ENCODE measurements at places on chromosomes 5 and 9.

DNA sequence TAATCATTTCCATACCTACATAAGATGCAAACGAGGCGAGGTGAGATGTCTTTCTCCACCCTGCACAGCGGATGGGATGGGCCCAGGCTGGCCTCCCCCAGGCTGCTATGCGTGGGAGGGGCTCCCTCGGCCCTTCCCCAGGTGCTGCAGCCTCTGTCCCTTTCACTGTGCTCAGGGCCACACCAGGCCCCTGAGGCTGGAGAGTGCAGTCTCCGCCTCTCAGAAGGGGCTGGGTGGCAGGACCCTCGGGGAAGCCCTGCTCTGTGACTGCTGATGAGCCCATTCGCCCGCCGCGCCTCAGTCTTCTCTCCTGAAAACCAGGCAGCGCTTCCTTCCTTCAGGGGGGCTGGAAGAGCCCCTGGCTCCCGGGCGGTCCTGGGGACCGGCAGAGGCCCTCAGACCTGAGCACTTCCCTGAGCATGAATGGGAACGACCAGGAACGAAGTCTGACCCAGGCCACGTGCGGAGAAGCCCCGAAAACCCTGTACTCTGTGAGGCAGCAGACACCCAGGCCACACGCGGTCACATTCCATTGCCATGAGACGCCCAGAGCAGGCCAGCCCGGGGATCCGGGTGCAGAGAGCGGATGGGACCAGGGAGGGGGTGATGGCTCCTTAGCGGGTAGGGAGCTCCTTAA lies 21.9 kb upstream of the NOTCH1 start:
- DNase-seq, result peak; percentile 45

DNA sequence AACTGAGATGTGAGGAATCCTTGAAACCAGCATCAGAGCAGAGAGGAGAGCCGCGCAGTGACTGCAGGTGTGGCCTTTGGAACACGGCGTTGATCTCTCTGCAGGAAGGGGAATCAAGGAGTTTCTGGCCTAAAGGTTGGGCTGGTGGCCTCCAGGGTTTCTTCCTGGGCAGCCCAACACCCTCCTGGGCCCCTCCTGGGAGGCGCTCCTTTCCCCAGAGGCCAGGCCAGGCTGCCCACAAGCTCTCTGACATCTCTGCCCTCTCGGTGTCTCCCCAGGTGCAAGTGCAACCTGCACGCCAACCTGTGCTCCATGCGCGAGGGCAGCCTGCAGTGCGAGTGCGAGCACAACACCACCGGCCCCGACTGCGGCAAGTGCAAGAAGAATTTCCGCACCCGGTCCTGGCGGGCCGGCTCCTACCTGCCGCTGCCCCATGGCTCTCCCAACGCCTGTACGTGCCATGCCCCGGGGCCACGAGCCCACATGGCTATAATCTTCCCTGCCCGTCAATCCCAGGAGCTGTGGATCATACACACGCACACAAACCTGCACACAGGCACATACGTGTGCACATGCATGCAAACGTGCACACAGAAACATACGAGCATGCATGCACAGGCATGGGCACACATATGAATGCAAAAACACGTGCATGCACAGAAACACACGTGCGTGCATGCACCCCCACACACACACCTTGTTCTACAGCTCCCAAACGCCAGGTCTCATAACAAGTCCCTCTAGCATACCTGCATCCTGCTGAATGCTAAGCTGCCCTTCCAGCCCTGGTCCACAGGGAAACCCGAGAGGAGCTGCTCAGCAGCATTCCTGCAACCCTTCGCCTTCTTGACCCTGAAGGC lies 64.9 kb downstream of the NTNG2 start:
- DNase-seq, result no peak

- no peak for DNase-seq
These were observed 2.4 kb upstream of the ANKDD1B start for GRCh38 chr5:75608870-75609269.

DNA sequence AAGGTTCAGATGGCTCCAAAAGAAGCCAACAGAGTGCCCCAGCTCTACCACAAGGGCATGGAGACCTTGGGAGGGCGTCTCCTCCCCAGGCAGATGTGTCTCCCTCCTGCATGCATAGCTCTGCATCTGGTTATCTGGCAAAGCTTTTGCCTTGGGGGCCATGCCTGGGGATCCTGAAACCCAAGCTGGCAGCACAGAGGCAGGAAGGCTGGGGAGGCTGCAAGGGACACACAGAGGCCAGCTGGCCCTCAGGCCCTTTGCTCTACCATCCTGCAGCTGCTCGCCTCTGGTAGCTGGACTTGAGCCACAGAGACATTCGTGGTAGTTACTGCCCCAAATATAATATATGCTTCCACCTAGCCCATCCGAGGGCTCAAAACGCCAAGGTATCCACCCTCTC lies 3.9 kb downstream of the SEPTIN8 start:
- DNase-seq, result no peak

GRCh38 chr5:32833663-32834062 lies 122.5 kb downstream of the NPR3 start:
- DNase-seq, result no peak

DNA sequence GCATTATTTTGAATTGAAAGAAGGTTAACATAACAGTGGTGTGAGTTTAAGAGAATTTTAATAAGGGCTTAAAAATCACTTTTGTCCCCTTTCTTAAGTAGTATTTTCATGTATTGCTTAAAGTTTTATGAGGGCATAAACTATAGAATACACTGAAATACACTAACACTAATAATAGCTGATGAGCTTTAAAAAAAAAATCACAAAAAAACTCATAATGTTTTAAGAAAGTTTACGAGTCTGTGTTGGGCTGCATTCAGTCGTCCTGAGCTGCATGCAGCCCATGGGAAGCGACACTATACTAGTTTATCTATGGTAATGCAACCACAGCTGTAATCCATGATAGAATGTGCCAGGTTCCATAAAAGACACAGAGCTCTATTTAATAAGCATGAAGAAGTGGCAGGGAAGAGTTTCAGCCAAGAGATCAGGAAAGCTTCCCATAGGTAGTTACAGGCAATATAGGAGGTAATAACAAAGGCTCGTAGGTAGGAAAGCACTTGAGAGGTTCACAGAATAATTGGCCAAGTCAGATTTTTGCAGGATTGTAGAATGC lies 4.5 kb downstream of the SREK1IP1 start:
- no peak for DNase-seq

DNA sequence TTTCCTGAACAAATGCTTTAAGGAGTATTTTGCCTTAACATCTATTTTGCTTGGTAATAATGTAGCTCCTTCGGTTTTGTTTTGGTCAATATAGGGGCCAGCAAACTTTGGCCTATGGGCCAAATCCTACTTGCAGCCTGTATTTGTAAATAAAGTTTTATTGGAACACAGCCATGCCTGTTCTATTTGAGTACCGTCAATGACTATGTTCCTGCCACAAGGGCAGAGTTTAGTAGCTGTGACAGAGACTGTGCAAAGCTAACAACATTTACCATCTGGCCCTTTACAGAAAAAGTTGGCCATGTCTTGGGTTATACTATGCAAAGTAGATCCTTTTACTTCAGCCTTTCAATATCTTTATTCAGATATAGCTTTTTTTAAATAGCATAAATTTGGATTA lies 113.4 kb downstream of the NR3C1 start:
- no peak for DNase-seq

DNA sequence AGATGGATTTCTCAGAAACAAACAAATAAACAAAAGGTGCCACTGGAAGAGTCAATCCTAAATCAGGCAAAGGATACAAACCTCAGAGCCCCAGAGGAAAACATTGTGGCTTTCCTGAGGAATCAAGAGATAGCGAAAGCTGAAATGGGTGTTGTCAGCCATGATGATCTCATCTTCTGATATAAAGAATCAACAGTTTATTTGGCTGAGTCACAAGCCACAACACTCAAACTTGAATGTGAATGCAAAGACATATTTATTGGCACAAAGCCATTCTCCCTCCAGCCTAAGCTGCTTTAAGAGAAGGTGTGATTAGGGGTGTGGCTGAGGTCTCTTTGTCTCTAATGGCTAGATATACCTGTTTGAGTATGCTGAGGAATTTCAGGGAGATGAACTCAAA lies 73.3 kb upstream of the NREP start:
- no peak for DNase-seq

DNA sequence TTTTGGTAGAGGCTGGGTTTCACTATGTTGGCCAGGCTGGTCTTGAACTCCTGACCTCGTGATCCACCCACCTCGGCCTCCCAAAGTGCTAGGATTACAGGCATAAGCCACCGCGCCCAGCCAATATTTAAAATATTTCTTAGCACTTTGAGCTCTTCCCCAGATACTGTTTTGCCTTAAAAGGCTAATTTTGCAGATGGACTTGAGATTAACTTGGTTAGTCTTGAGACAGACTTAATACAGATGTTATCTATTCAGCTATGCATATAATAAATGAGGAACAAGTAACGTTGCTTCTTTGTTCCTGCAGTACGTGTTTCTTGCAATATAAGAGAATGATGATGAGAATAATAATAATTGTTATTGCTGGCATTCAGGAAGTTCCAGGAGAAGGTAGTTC lies 56.3 kb downstream of the PCSK5 start:
- DNase-seq, result no peak

DNA sequence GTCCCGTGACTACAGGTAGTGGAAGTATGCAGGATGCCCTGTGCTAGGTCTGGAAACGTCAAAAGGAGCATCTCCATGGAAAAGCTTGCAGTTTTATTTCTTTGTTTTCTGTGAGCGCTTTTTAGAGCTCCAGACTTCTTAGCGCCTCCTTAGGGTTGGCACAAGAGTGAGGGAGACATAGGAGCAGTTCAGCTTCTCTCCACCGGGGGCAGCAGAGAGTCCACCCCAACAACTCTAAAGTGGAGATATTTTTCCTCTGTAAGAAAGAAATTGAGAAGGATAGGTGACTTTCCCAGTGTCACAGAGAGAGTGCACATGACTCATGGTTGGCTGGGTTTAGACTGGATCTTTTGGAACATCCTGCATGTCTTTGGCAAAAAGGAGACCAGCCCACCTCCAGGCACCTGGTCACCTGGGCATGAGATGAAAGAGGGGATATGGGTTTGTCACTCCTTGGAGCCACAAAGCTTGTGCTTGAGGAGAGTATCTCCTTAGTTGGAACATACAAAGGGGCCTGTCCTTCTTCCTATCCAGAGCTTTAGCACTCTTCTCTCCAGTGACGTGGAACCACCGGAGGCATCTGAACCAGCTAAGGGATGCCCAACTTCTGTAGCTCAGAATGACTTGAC lies 637.7 kb downstream of the SEMA5A start:
- DNase-seq, result peak; percentile 73

GRCh38 chr9:96050048-96050860 lies 174.8 kb downstream of the ERCC6L2 start:
- no peak for DNase-seq

DNA sequence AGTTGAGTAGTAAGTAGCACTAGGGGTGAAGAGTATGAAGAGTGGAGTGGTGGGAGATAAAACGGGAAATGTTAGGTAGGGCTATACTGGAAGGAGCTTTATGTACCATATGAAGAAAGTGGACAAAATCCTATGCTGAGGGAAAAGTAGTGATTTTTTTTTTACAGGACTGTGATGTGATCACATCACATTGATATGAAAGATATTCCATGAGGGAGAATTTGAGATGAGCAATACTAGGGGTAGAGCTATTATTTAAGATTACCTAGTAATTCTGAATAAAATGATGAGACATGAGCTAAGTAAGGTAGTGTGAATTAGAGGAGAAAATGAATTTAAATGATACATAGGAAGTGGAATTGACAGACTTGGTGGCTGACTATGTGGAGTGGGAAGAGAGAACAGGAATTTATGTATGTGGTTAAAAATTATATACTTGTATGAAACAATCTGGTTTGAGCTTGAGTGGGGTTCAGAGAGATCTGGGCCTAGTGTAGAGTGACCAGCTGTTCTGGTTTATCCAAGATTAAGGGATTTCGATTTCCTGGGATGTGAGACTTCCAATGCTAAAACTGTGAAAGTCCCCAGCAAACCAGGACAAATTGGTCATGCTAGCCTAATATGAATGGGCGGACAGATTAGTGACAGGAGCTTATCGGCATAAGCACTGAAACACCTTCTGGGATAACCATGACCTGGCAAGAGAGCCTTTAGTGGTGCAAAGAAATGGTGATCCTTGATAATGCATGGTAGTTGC lies 29.3 kb upstream of the STOM start:
- DNase-seq, result no peak

- no peak for DNase-seq
These were observed 86.1 kb downstream of the HSD17B3 start for GRCh38 chr9:96215841-96216240.
